ENCODE measurements at places on chromosomes 3 and 15. TPM values are rescaled to one million over a fixed set of nuclear protein-coding genes. Genes with fewer than 3 reads are reported as not detected.
A peak's percentile ranks its signal among the peaks of the same experiment; 100 is the strongest.

- no peak for DNase-seq
These were observed 156.9 kb downstream of the MEGF11 start for GRCh38 chr15:66096688-66097058.

- no peak for DNase-seq
These were observed 6.2 kb downstream of the UBE2E1 start for GRCh38 chr3:23811919-23812318.

DNA sequence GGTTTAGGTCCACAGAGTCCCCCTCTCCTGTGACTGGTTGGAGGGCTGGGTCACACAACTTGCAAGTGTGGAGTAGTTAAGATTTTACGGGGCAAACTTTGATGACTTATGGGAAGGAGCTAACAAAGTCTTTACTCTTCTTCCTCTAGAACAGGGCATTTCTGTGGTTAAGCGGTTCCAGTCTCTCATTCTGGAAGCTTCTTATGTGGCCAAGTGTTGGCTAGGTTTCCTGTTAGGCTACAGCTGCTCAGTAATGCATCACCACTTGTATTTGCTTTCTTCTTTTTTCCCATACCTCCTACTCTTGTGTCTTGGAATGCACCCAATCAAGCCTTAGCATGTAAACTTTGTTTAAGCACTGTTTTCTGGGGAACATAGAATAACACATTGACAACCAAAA, 100.6 kb upstream of the PLAAT1 start:
- DNase-seq: no peak

- no peak for DNase-seq
These were observed 92.7 kb downstream of the LRRC28 start for GRCh38 chr15:99343881-99344551.

GRCh38 chr3:28758115-28758514, 409.5 kb upstream of the AZI2 start:
- DNase-seq: no peak

FBXL2 gene
- 8.0 TPM for polyA plus RNA-seq

VEPH1 gene
- 1.0 TPM for polyA plus RNA-seq

HYAL3 gene
- 1.3 TPM for polyA plus RNA-seq

DNA sequence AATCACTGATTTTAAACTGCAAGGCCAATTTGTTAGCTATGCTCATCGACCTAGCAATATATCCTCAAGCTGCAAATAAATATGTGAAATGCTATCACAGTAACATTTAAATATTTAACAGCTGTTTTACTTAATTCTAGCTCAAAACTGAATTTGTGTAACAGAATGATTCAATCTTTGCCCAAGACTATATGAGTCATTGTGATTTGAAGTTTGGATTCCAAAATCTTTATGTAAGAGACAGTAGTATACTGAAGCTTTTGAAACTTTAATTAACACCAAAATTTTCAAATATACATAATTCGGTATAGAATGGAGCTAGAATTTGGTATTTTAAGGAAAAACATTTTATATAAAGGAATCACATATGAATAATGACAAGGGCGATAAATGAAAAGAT, 603.0 kb upstream of the ROBO2 start:
- DNase-seq: no peak

INSYN1 gene
- 4.3 TPM for polyA plus RNA-seq

CCR3 gene
- polyA plus RNA-seq: not detected

DNA sequence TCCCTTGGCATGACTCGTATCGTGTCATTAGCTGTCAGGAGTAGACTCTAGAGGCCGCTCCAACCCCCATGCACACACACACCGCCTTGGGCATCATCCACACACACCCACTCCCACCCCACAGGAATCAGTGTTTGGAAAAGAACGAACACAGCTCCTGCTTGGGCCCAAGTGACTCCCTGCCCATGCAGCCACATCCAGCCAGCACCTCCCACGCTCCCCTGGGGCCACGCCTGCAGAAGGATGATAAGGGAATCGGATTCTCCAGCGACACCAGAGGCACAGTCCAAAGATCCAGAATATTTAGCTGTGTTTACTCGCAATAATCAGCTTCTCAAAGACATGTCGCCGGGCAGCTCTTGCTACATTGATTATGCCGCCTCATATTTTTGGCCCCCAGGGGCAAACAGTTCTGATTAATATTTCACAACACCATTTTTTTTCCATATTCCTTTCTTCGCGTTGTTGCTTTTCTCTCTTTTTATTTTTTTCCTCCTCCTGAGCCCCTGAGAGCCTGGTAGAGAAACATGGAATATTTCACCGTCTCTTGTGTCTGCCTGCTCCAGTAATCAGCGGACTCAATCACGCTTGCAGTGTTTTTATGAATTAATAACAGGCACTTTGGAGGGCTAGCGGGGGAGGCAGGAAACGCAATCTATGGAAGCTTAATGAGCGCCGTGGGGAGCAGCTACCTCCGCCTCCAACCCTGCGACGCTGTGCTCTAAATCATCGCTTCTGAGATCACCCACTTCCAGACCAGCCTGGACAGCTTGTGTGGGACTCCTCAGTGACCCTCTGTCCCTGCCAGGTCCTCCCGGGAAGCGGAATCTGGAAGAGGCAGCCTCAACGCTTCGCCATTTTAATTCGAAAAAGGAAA, 221.4 kb downstream of the TLE3 start:
- no peak for DNase-seq

GRCh38 chr15:90062462-90062932, 39.8 kb downstream of the IDH2 start:
- DNase-seq: no peak

MYO1E gene
- 48.2 TPM for polyA plus RNA-seq

ZWILCH gene
- 11.4 TPM for polyA plus RNA-seq

- DNase-seq: no peak
These were observed 75.2 kb downstream of the LSM3 start for GRCh38 chr3:14253707-14254382.

GRCh38 chr3:156472684-156473083, 82.2 kb downstream of the SSR3 start:
- DNase-seq: no peak

DNA sequence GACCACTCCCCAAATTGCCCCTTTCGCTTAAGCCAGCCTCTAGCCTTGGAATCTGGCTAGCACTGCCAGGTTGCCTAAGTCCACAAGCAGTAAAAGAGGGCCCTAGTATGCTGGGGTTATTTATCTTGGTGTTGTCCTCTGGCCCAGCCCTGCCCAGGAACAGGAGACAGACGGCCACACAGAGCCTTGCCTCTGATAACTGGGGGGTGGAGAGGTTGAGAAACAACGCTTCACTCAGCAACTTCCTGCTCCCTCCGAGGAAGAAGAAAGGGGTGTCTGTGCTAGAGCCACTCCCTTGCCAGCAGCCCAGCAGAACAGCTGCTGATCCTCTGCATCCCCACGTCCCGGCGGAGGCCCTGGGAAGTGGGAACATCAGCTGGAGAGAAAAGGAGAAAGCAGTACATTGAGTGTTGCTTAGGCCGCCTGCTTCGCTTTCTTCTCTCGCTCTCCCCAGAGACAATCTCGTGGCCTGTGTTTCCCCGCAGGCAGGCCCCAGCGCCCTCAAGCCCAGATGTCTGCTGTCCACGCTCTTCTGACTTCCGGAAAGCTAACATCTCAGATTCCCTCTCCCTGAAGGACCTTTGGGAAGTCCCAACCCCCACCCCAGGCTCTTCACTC, 22.6 kb upstream of the C3orf70 start:
- DNase-seq: peak; percentile 45

- DNase-seq: no peak
These were observed 39.0 kb downstream of the CD86 start for GRCh38 chr3:122094125-122094524.

DNA sequence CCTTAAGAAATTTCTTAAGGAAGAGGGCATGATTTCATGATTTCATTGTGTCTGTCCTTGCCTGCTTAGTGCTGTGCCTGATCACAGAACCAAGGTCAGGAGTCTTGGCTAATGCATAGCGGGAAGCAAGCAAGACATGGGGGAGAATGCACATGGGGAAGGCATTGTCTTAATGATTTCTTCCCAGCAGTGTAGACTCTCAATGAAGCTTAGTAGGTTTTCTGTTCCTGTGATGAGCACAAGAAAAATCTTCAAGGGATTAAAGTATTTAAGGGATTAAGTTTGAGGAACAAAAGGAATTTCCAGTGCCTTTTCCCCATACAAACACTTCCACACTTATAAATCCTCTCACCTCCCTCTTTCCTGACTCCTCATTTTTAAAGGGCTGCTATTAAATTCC, 46.9 kb upstream of the SEMA6D start:
- no peak for DNase-seq

RTP1 gene
- polyA plus RNA-seq: not detected

DNA sequence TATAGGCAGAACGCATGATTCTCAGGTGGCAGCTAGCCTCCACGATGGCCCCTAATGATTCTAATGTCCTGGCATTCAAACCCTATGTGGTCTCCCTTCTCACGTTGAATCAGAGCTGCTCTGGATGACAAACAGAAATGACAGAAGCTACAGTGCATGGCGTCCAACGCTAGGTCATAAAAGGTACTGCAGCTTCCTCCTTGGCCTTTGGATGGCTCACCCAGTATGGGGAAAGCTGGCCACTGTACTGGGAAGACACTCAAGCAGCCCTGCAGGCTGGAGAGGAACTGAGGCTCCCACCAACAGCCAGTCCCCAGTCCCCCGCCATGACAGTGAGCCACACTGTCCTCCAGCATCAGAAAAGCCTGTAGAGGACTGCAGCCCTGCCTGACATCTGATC, 286.3 kb downstream of the FAM43A start:
- DNase-seq: no peak

- peak; percentile 82 for DNase-seq
These were observed 1.4 kb downstream of the DVL3 start for GRCh38 chr3:184156522-184156955.

PLSCR5 gene
- not detected for polyA plus RNA-seq

CLDN16 gene
- polyA plus RNA-seq: not detected

AMIGO3 gene
- 4.8 TPM for polyA plus RNA-seq

- DNase-seq: peak; percentile 69
These were observed 380.6 kb upstream of the C2CD4B start for GRCh38 chr15:62545467-62546227.
